OCI-M1 (cell line): ENCODE measurements at places on chromosomes 7 and 10.
A peak's percentile ranks its signal among the peaks of the same experiment; 100 is the strongest.

- no peak for DNase-seq
These were observed 157.6 kb upstream of the PCBD1 start for GRCh38 chr10:71045936-71046335.

DNA sequence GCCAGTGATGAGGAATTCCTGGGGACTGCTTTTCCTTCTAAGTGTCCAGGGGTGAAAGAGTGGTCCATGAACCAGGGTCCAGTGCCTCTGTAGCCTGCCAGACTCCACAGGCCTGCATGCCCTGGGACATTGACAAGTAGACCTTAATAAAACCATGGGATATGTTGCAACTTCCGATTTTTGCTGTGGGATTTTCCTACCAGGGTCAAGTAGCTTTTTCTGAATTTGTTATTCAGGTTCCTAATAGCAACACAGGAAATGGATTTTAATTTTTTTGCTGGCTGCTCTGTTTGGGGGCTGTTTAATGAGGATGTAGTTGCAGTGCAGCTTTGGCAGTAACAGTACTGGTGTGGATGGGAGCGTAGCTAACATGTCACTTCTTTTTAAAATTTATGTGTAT is 42.1 kb downstream of the WBP1L start:
- DNase-seq, result no peak

- peak; percentile 10 for DNase-seq
These were observed 124.9 kb downstream of the ELFN1 start for GRCh38 chr7:1794888-1795542.

DNA sequence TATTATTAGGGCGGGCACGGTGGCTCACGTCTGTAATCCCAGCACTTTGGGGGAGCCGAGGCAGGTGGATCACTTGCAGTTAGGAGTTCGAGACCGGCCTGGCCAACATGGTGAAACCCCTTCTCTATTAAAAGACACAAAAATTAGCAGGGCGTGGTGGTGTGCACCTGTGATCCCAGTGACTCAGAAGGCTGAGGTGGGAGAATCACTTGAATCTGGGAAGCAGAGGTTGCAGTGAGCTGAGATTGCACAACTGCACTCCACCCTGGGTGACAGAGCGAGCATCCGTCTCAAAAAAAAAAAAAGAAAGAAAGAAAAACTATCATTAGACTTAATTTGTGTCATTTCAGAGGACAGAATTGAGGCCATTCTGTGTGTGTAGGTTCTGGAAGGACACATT is 752.7 kb upstream of the GALNT17 start:
- DNase-seq, result no peak

DNA sequence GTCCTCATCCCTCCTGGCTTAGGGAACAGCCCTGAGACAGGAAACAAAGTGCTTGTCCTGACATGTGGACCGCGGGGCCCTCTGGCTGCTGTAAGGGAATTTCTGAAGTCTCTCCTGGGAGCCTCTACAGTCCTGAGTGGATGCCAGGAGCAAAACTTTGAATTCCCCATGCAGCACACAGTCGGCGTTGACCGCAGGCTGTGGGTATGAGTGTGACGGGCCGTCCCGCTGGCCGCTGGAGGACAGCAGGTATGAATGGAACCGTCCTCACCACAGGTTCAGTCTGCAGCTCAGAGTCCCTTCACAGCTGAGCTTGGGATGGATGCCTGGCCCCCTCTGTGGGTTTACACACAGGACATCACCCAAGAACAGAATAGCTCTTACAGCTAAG is 94.9 kb downstream of the GPR26 start:
- no peak for DNase-seq
